Fibroblast of skin of abdomen (primary cell): ENCODE measurements at places on chromosomes 7 and 10.
A peak's percentile ranks its signal among the peaks of the same experiment; 100 is the strongest.

DNA sequence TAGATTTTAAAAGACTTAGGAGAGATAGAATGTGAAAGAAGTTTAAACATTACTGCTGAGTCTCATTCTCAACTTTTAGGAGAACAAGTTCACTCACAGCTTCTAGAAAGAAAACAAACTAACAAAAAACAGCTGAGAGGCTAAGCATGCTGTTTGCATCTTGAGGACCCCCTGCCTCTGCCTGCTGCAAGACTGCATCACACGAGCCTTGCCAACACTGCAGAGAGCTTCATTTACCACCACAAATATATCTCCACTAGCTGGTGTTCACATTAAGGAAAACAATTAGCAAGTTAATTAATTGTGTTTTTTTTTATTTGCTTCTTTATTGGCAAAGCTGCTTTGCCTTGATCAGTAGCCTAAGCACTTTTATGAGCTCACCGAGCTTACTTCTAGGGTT, 336.6 kb upstream of the KIAA1217 start:
- no peak for DNase-seq

DNA sequence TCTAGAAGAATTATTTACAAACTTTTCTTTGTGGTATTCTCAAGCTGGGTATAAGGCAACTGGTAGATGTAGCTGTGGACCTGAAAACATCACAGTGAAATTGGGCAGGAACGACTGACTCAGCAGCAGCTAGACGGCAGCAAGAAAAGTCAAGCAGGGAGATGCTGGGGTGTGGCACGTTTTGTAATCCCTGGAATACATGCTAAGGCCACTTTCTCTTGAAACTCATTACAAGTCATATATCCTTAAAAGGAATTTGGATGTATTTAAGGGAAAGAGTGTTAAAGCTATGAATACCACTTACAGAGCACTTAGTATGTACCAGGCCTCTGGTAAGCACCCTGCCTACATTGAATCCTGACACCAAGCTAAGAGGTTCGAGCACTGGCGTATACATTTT, 17.4 kb downstream of the BEND7 start:
- DNase-seq: no peak

DNA sequence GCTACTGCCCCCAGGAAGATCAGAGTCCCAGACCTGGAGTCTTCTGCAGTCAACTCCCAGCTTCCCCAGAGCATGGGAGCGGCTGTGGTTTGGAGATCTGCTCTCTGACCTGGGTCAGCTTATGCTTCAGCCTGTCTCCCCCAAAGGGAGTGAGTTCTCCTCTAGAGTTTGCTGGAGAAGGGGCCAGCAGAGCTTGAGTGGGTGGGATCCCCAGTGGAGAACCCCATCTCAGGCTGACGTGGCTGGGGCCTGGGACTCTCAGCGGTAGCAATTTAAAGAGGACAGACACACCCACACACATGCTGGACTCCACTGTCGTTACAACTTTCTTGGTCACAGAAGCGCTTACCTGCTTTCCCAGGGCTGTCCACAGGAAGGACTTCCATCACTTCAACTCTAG, 6.3 kb downstream of the UNC5B start:
- no peak for DNase-seq

DNA sequence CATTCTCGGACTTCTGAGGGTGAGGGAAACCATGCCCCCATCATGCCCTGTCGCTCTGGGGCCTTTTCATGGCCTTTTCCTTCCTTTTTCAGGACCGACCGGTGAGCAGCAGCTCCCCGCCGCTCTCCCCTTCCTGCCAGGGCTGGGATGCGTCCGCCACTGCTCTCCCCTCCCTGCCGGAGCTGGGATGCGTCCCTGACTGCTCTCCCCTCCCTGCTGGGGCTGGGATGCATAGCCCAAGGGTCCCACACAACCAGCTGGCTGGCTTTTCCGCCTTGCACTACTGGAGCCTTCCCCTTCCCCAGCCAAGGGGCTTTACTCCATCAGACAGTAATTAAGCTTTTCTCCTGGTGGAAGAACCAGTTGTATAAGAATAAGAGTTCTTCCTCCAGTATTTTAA, 129.7 kb upstream of the COBL start:
- DNase-seq: no peak

DNA sequence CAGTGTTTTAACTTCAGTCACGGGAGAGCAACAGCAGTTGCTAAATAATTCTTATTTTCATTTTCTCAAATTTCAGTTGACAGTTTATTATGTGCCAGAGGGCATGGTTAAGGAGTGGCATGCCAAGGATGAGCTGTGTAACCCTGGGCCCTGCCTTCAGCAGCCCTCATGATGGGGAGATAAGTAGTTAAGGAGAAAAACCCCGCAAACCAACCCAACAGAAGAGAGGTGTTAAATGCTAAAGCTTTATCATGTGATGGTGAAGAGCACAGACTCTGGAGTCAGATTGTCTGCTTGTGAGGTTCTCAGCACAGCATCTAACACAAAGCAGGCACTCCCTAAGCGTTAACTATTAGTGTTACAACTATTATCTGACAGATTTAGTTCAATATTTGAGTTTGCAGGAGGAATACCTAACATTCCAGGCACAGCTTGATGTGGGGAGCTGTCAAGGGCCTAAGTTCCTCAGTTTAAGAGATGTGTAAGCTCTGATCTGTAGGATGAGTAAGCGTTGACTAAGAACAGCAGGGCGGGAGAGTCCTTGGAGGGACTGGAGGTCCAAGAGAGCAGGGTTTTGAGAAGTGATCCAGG, 29.6 kb downstream of the STAM start:
- peak; percentile 96 for DNase-seq

- peak; percentile 45 for DNase-seq
Observed at GRCh38 chr10:79196470-79197461, 128.0 kb downstream of the ZMIZ1 start.

DNA sequence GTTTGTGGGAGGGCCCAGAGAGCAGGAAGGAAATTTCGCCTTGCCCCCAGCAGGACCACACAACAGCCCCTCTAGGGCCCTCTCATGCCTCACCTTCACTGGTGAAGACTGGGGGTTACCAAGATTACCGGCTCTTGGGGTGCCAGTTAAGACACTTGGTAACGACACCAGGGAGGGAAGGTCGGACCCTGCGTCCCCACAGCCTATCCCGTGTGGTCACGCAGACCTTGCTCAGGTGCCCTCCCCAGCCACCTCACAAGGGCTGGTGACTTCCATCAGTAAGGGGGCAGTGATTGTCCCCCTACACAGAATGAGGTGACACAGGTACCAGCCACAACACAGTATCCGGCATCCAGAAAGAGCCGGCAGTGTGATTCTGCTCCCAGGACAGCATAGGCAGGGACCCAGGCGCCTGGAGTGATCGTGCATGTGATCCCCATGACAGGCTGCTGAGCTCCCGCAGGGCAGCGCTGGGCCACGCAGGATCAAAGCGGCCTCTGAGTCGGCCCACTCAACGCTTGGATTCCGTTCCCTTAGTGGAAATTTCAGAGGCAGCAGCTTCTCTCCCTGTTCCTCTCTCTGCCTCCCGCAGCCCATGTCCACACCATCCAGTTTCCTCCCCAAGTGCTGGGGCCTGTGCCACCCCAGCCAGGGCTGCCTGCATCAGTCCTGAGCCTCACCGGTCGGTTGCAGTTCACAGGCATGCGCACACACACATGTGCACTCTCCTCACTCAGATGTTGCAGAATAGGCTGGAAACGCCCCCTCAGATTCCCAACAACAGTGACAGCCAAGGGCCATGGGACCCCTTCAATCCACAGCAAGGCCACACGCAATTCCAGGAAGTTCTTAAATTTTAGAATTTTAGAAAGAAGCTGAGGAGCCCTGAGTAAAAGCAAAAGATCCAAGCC, 35.8 kb downstream of the CAMK2B start:
- DNase-seq: no peak

DNA sequence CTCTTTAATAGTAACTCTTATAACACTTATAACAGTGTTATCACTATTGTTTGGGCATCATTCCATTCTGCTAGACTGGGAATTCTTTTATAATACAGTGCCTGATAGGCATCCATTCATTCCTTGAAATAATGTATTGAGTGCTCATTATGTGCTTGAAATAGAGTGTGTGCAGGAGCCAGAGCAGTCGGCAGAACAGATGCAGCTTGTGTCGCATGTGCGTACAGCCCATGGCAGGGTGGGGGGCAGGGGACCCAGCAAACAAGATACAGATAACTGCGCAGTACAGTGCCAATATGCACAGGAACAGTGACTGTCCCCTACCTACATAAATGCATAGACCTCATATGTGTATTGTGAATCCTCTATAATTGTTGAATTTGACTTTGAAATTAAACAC, 99.3 kb downstream of the KAT6B start:
- DNase-seq: no peak

- no peak for DNase-seq
Observed at GRCh38 chr7:26538689-26539088, 247.0 kb downstream of the SNX10 start.

DNA sequence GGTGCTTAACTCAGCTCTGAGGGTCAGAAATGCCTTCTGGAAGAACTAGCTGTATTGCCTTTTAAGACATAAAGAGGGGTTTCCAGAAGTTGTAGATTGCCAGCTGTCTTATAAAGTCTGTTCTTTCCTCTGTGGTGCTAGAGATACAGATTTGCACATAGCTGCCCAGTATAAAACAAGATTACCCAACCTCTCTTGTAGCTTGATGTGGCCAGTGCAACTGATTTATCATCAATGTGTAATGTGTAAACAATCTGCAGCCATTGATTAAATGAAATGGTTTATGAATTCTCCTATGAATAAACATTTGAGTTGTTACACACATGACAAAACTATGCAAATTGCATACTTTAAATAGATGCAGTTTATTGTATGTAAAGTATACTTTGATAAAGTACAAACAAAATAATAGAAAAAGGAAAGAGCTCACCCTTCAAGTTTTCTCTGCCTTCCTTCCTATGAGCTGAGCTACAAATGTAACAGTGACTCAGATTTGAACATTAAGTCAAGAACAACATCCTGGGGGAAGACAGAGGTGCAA, 195.2 kb downstream of the TMEM26 start:
- no peak for DNase-seq

DNA sequence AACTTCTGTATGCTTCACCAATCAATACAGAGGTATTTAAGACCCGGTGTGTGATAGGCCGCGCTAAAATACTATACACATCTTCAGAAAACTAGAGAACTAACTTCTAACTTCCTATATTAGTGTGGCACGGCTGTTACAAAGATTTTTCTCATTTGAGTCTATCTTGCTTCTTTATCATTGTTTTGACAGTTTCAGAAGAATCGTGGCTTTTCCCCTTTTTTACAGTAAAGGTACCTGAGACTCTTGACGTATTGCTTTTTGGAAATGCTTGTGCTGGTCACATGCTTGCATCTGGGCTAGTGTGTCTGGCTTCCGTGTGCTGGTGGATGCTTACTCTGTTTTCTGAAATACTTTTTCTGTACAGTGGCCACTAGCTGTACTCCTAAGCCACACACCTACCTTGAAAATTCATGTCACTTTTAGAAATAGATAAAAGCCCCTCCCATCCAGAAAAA, 12.7 kb downstream of the IKZF1 start:
- no peak for DNase-seq

DNA sequence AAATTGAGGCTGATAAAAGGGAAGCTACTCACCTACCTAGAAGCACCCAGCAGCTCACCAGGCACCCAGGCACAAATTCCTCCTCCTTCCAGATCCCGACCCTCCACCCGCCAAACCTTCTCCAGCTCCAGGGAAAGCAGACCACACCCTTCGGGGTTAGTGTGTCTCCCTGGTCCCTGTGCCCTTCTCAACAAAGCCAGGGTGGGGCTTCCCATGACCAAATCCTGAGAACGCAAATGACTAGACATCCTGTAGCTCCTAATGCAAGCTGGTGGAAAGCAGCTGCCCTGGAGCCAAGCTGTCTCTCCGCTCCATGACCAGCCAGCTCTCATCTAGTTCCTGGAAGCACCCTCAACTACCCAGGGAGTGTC, 4.4 kb downstream of the TBX20 start:
- DNase-seq: no peak

DNA sequence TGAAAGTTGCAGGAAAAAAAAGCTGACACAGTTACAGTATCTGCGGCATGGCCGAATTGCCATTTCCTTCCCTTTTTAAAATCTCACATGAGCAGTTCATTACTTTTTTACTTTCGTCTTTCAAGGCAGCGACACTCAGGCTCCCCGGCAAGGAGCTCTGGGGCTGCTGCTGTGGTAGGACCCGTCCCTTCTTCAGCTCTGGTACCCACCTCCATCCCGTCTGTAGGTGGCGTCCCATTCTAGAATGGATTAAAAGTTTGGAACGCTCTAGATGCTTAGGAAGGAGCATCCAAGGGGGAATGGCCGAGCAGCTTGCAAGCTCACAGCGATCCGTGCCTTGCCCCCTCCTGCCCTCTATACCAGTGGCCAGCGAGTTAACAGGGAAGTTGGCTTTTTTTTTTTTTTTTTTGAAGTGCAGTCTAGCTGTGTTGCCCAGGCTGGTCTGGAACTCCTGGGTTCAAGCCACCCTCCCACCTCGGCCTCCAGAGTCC, 22.8 kb upstream of the TTYH3 start:
- DNase-seq: peak; percentile 45

- DNase-seq: no peak
Observed at GRCh38 chr7:107090457-107090856, 46.0 kb downstream of the PRKAR2B start.

- DNase-seq: no peak
Observed at GRCh38 chr7:100706672-100707311, 871 bp downstream of the POP7 start.

DNA sequence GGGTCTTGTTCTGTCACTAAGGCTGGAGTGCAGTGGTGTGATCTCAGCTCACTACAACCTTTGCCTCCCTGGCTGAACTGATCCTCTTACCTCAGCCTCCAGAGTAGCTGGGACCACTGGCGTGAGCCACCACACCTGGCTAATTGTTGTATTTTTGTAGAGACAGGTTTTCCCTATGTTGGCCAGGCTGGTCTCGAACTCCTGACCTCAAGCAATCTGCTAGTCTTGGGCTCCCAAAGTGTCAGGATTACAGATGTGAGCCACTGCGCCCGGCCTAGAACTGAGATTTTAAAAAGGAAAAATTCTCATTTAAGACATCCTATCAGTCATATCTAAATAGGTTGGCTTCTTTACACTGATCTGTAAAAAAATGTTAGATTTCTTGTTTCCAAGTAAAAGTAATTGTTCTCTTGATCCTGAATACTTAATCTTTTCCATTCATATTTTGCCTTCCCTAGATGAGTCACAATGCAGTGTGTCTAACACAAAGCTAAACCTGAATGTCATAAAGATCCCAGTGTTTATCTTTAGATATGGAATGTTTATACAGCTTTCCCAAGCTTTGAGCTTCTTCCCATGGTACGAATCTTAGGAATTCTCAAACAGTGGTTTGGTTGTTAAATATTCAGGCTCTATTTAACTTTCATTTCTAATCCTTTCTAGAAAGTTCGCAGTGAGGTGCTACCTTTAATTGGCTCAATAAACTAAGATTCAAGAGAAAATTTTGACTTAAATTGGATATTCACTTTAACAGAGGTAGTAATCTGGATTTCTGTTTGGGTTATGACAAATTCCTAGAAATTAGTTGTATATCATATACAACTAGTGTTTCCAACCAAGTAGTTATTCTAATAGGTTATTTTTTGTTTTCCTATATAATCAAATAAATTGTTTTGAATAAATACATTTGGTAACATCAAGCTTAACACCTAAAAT, 12.1 kb upstream of the LAMB1 start:
- DNase-seq: peak; percentile 84
